ENCODE measurements at places on chromosomes 6 and 20. TPM values are rescaled to one million over a fixed set of nuclear protein-coding genes. Genes with fewer than 3 reads are reported as not detected.

- H3K36me3 ChIP-seq, result no peaks in the 10 kb centered on the region
- no peaks in the 10 kb centered on the region for H3K27me3 ChIP-seq
- H3K4me1 ChIP-seq, result peaks cover 35% of the 10 kb centered on the region
- no peak for DNase-seq
These were observed 10.1 kb upstream of the BTBD3 start for GRCh38 chr20:11907621-11908020.

MATN4 gene
- total RNA-seq, result not detected

BPIFB2 gene
- total RNA-seq, result not detected

DNA sequence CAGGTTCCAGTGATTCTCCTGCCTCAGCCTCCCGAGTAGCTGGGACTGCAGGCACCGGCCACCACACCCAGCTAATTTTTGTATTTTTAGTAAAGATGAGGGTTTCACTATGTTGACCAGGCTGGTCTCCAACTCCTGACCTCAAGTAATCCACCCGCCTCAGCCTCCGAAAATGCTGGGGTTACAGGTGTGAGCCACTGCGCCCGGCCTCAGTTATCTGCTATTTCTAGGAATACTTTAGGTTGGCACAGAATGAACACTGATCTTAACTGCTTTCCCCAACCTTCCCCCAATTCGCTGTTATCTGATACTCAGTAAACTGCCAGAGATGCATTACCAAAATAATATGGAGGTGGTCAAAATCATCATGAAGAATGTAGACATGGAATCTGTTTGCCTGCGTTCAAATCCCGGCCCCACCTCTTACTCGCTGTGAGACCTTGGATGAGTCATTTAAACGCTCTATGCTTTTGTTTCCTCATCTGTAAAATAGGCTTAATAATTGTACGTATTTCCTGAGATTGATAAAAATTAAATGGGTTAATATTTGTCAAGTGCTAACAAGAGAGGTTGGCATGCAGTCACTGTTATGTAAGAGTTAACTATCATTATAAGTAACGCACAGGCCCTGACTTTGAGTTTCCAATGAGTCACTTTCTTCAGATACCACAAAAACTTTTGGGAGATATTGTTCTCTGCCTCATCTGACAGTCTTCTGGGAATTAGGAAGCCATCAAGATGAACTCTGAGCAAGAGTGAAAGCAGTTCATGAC, 44.5 kb upstream of the NCOA3 start:
- peaks cover 37% of the 10 kb centered on the region for H3K4me1 ChIP-seq
- H3K4me3 ChIP-seq, result no peak overlapping the region
- peak; percentile 68 for DNase-seq
- peak overlapping the region; percentile 53 for H3K27ac ChIP-seq

GRCh38 chr20:16459019-16459700, 114.1 kb downstream of the KIF16B start:
- no peaks in the 10 kb centered on the region for H3K27me3 ChIP-seq
- no peaks in the 10 kb centered on the region for H3K4me1 ChIP-seq
- no peak for DNase-seq
- H3K27ac ChIP-seq, result no peak overlapping the region

- H3K4me1 ChIP-seq, result peaks cover 70% of the 10 kb centered on the region
- H3K36me3 ChIP-seq, result peaks cover 34% of the 10 kb centered on the region
- peak; percentile 90 for DNase-seq
- H3K27ac ChIP-seq, result peak overlapping the region; percentile 98
- H3K4me3 ChIP-seq, result peak overlapping the region; percentile 54
These were observed 146.2 kb downstream of the TBX18 start for GRCh38 chr6:84618046-84618752.

GRCh38 chr6:31676904-31677303, 4.0 kb downstream of the LY6G5C start:
- no peak overlapping the region for H3K27ac ChIP-seq
- H3K4me3 ChIP-seq, result no peak overlapping the region
- H3K27me3 ChIP-seq, result peaks cover 5% of the 10 kb centered on the region
- H3K4me1 ChIP-seq, result peaks cover 17% of the 10 kb centered on the region
- peaks cover 16% of the 10 kb centered on the region for H3K36me3 ChIP-seq
- DNase-seq, result no peak

GRCh38 chr20:25148181-25148981, 47.1 kb upstream of the ENTPD6 start:
- H3K36me3 ChIP-seq, result no peaks in the 10 kb centered on the region
- peak overlapping the region; percentile 67 for H3K4me3 ChIP-seq
- peaks cover 5% of the 10 kb centered on the region for H3K4me1 ChIP-seq
- no peak for DNase-seq

MUCL3 gene
- not detected for total RNA-seq

PPIL4 gene
- 35.0 TPM for total RNA-seq

C20orf202 gene
- total RNA-seq, result not detected

SPATS1 gene
- total RNA-seq, result not detected

DNA sequence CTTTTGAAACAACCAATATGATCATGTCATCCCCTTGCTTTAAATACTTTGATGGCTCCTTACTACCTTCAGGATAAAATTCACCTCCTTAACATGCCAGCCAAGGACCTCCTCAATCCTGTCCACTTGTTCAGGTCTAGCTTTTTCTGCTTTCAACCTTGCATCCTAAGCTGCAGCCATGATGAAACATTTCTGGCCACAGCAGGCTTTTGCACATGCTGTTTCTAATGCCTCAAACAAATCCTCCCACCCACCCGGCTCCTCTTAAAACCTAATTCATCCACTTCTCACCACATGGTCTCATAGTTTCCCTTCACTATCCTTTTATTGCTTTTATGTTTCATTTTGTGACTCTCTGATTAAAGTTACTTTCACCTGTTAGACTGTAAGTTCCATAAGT, 124.6 kb downstream of the MYB start:
- no peak overlapping the region for H3K4me3 ChIP-seq
- H3K27ac ChIP-seq, result no peak overlapping the region
- no peak for DNase-seq
- peaks cover 39% of the 10 kb centered on the region for H3K36me3 ChIP-seq
- peaks cover 11% of the 10 kb centered on the region for H3K4me1 ChIP-seq

GRCh38 chr20:51766994-51767866, 960 bp downstream of the ATP9A start:
- H3K27ac ChIP-seq, result no peak overlapping the region
- no peaks in the 10 kb centered on the region for H3K36me3 ChIP-seq
- H3K27me3 ChIP-seq, result no peaks in the 10 kb centered on the region
- no peak for DNase-seq
- H3K4me3 ChIP-seq, result peak overlapping the region; percentile 86

FAM83C gene
- not detected for total RNA-seq

CNKSR3 gene
- 18.7 TPM for total RNA-seq

ANKEF1 gene
- not detected for total RNA-seq

BFSP1 gene
- 1.8 TPM for total RNA-seq

KHDRBS2 gene
- not detected for total RNA-seq

SLC35D3 gene
- total RNA-seq, result not detected

DNA sequence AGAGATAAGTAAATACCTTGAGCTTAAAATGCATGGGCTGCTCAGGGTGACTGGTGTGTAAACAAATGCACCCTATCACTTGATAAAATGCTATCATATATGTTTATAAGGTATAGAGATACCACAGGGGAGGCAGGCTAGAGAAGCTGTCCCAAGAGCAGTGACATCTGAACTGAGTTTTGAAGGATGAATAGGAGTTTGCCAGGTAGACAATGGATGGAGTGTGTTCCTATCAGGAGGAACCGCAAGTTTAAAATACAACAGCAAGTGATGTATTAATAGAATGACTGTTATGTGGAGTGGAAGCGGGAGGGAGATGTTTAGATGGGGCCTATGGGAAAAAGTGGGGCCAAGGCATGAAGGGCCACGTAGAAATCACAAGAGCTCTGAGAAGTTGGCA, 38.7 kb upstream of the CHMP4B start:
- H3K36me3 ChIP-seq, result peaks cover 1% of the 10 kb centered on the region
- no peaks in the 10 kb centered on the region for H3K27me3 ChIP-seq
- no peak overlapping the region for H3K4me3 ChIP-seq
- H3K27ac ChIP-seq, result no peak overlapping the region
- DNase-seq, result no peak

GRCh38 chr6:24214984-24215383, 89.0 kb downstream of the NRSN1 start:
- no peak overlapping the region for H3K27ac ChIP-seq
- no peak overlapping the region for H3K4me3 ChIP-seq
- H3K4me1 ChIP-seq, result no peaks in the 10 kb centered on the region
- no peaks in the 10 kb centered on the region for H3K36me3 ChIP-seq

GRCh38 chr20:64155258-64156135, 8.8 kb upstream of the MYT1 start:
- no peak overlapping the region for H3K4me3 ChIP-seq
- no peak overlapping the region for H3K27ac ChIP-seq
- H3K36me3 ChIP-seq, result no peaks in the 10 kb centered on the region
- no peak for DNase-seq
- peaks cover 27% of the 10 kb centered on the region for H3K27me3 ChIP-seq
- peaks cover 6% of the 10 kb centered on the region for H3K4me1 ChIP-seq

GRCh38 chr20:14507711-14508110, 170.3 kb upstream of the FLRT3 start:
- H3K4me3 ChIP-seq, result no peak overlapping the region
- H3K36me3 ChIP-seq, result peaks cover 8% of the 10 kb centered on the region
- no peak for DNase-seq
- H3K4me1 ChIP-seq, result no peaks in the 10 kb centered on the region

- no peaks in the 10 kb centered on the region for H3K36me3 ChIP-seq
- peaks cover 56% of the 10 kb centered on the region for H3K27me3 ChIP-seq
- no peak overlapping the region for H3K27ac ChIP-seq
These were observed 6.5 kb upstream of the TUBB2B start for GRCh38 chr6:3233904-3234303.

FILIP1 gene
- 0.09 TPM for total RNA-seq

FOXC1 gene
- total RNA-seq, result 17.5 TPM

PRPH2 gene
- total RNA-seq, result 1.5 TPM

GSTA2 gene
- total RNA-seq, result not detected

GRCh38 chr6:142373268-142374090, 71.7 kb downstream of the ADGRG6 start:
- peaks cover 2% of the 10 kb centered on the region for H3K27me3 ChIP-seq
- peaks cover 28% of the 10 kb centered on the region for H3K36me3 ChIP-seq
- peaks cover 68% of the 10 kb centered on the region for H3K4me1 ChIP-seq
- H3K27ac ChIP-seq, result peak overlapping the region; percentile 81
- peak; percentile 69 for DNase-seq

DNA sequence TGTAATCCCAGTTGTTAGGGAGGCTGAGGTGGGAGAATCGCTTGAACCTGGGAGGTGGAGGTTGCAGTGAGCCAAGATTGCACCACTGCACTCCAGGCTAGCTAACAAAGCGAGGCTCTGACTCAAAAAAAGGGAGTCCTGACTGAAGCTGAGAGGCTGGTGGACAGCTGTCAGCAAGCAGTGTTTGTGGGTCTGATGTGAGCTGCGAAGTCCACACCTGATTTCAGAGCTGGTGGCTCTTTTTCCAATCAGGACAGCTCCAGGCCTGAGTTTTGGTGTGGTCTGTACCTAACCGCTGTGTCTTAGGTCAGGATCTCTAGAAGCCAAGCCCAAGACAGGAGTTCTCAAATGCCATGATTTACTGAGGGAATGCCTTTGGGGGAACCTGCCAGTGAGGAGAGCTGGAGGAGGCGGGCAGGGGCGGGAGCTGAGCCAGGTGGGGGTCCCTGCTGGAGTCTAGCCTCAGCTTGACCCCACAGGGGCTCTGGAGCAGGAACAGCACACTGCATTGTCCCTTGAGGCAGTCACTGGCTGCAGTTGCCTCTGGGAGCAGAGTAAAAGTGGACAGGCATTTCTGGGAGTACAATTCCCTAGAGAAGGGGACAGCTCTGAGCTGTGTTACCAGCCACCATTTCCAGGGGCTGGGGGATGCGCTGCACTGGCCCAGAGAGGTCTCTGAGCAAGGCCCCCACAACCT, 5.0 kb downstream of the GFRA4 start:
- peaks cover 6% of the 10 kb centered on the region for H3K4me1 ChIP-seq
- H3K36me3 ChIP-seq, result no peaks in the 10 kb centered on the region
- H3K4me3 ChIP-seq, result no peak overlapping the region
- no peak for DNase-seq
- no peak overlapping the region for H3K27ac ChIP-seq
- peaks cover 36% of the 10 kb centered on the region for H3K27me3 ChIP-seq

DNA sequence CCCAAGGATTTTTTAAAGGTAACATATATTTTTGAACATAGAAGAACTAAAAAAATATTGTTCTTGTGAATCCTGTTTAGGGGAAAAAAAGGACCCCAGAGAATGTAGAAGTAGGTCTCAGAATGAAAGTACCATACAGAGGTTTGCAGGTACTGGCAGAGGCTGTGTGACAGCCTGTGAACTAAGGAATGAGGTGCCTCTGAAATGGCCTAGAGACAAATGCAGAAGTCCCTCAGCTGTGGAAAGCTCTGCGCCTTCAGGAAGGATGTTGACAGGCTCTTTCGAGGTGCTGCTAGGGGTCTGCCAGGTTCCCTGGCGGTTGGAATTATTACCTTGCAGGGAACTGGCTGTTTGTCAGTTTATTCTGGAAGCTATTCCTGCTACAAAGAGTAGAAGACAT, 8.6 kb upstream of the TUBB2B start:
- no peak for DNase-seq
- H3K27me3 ChIP-seq, result peaks cover 41% of the 10 kb centered on the region
- no peaks in the 10 kb centered on the region for H3K36me3 ChIP-seq
- no peak overlapping the region for H3K27ac ChIP-seq
- no peak overlapping the region for H3K4me3 ChIP-seq

DNA sequence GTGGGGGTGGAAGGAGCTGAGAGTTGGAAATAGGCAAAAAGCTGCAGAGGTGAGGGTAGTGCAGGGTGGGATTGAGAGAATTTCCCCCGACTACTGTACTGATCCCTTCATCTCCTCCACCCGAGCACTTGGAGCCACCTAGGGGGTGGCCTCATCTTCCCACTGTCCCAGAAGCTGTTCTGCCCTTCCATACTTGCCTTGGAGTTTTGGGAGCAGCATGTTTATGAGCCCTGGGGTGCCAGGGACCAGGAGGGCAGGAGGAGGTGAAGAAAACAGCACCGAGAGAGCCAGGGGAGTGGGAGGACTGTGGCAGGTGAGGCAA, 34.0 kb upstream of the HLA-A start:
- DNase-seq, result no peak
- peaks cover 36% of the 10 kb centered on the region for H3K27me3 ChIP-seq
- no peak overlapping the region for H3K27ac ChIP-seq
- H3K4me3 ChIP-seq, result no peak overlapping the region

- H3K4me3 ChIP-seq, result no peak overlapping the region
- no peak overlapping the region for H3K27ac ChIP-seq
- H3K36me3 ChIP-seq, result no peaks in the 10 kb centered on the region
These were observed 59.6 kb upstream of the DDR1 start for GRCh38 chr6:30824698-30825097.

DNA sequence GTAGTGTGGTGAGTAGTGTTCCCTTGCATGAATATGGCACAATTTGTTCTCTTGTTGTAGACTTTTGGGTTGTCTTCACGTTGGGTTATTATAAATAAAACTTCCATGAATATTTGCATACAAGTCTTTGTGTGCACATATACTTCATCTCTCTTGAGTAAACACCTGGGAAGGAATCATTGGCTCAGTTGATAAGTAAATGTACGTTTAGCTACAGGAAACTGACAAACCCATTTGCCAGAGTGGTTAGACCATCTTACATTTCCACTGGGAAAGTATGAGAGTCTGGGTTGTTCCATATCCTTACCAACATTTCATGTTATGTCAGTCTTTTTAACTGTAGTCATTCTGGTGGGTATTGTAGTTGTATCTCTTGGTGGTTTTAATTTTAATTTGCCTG, 119.2 kb downstream of the SLX4IP start:
- H3K4me1 ChIP-seq, result peaks cover 38% of the 10 kb centered on the region
- no peak overlapping the region for H3K4me3 ChIP-seq
- no peak overlapping the region for H3K27ac ChIP-seq

KCNB1 gene
- 0.24 TPM for total RNA-seq

TRIM40 gene
- not detected for total RNA-seq

- H3K4me3 ChIP-seq, result no peak overlapping the region
- H3K27me3 ChIP-seq, result peaks cover 5% of the 10 kb centered on the region
- no peaks in the 10 kb centered on the region for H3K36me3 ChIP-seq
- H3K27ac ChIP-seq, result peak overlapping the region; percentile 53
- peak; percentile 46 for DNase-seq
These were observed 153.6 kb downstream of the VEGFA start for GRCh38 chr6:43923376-43924221.

Data from HFFc6 (cell line).